ENCODE measurements at places on chromosomes 5 and 9.

DNA sequence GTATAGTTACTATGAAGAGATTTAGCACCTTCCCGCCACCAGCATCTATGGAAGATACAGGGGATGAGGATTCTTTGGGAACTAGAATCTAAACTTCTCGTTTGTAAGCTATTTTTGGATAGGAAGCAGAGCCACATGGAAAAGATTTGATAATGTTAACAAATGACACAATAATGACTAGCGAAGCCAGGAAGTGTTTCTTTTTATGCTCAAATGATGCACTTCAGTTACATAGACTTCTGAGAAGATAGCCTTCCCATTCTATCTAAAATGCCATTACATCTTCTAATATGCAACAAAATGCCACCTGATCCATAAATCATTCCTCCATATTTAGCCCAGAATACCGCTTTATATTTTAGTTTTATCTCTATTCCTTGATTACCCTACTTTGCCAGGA, 17.0 kb upstream of the TNC start:
- peak; percentile 37 for DNase-seq

DNA sequence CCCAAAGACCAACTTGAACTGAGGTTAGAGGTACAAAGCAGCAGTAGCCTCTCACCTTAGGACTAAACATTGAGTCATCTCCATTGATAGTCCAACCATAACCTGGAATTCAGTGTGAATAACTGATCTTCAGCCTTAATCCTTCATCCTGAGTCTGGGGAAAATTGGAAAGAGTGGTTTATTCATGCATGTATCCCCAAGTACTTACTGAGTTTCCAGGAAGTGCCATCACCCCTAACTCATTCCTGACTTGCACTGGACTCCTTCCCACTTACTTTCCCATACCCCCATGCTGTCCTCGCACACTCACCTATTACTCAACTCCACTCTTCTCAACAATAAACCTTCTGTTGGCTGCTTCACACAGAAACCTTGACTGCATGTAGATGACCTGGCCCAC, 161.4 kb upstream of the ZNF462 start:
- DNase-seq: no peak

- DNase-seq: no peak
Measured at GRCh38 chr5:170771496-170771895, 12.0 kb upstream of the GABRP start.

DNA sequence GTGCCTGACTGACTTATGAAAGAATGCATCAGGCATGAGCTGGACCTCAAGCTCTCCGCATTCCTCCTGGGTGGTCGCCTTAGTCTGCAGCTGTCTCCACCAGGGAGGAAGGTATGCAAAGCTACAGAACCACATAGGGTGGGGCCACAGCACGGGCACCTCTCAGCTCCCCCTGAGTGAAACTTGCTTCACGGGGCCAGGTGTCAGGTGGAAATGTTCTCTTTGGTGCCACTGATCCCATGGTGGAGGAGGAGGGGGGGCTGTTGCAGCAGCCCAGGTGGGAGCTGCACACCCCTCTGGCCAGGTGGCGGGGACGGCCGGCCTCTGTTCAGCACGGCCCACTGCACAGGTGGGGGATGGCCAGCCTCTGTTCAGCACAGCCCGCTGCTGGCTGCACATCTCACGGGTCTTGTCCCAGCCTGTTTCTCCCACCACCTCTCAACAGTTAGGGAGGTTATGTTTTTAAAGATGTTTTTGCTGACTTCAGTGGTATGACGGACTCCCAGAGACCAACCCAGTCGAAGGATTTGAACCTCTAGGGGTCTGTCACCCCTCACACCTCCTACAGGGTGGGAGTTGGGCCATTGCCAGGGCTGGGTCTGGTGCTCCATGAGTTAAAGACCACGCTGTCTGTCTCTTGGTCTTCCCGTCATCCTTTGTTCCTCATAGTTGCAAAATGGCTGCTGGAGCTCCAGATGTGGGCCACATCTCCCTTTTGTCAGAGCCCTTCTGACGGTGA, 34.3 kb downstream of the MRPL36 start:
- no peak for DNase-seq

Measured in ELR (cell line).